Pancreas (tissue), 10 donors: ENCODE measurements at places on chromosomes 1 and 21. TPM values are rescaled to one million over a fixed set of nuclear protein-coding genes. Genes with fewer than 3 reads are reported as not detected.
A peak's percentile ranks its signal among the peaks of the same experiment; 100 is the strongest.

Gene MYBPH
- total RNA-seq: not detected

Gene OR6K3
- total RNA-seq: not detected

Gene CRB1
- total RNA-seq: not detected

Gene CFHR4
- 0.35 TPM for total RNA-seq

Gene TDRD5
- 0.47 TPM for total RNA-seq

Gene HPDL
- total RNA-seq: 0.38 TPM

Gene TRIM67
- total RNA-seq: 0.03 TPM

Gene DHX9
- 71.7 TPM for total RNA-seq

Gene DNAJC28
- total RNA-seq: 0.87 TPM

Gene SNIP1
- total RNA-seq: 7.1 TPM

- no peak for DNase-seq
Observed at GRCh38 chr1:212230329-212230728, 54.9 kb upstream of the PPP2R5A start.

DNA sequence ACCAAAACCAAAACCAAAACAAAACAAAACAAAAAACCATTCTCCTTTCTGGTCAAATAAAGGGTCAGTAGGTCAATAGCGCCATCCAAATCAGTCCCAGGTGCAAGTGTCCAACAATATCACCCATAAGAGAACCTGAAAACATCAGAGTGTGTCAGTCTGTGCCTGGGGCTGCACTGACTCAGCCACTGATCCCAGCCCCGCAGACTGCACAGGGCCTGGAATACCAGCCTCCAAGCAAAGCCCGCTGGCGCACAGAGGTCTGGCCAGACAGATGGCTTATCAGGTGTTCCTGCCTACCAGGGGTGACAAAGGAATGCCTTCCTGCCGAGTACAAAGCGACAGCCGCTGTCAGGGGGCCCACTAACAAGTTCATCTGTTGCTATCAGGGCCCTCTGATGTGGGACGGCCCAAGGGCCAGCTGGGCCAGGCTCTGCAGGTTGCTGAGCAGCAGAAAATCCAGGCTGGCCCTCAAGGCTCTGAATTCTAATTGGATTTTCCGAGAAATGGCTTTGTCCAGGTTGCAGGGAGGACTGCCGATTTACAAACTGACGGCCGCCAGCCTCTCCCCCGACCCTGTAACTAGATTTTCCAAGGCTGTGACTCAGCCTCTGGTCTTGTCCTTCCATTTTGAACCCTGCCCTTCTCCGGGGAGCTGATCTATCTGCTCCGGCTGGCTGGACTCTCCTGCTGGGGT lies 13.7 kb upstream of the TMEM51 start:
- DNase-seq: peak; percentile 80

DNA sequence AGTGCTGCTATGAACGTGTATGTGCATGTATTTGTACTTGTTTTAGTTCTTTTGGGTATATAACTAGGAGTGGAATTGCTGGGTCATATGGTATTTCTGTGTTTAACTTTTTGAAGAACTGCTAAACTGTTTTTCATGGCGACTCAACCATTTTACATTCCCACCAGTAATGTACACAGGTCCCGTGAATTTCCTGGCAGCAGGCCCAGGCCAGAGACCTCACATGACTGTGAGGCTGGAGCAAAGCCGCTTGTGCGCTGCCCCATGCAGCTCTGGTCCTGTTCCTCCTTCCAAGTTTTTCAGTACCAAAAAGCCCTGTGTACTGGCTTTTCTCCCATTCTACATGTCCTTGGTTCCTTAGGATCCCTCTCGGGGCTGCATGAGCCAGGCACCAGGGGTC lies 29.6 kb downstream of the ACOT11 start:
- peak; percentile 73 for DNase-seq

GRCh38 chr1:73899311-73899710 lies 298.7 kb downstream of the LRRIQ3 start:
- DNase-seq: no peak

GRCh38 chr21:34570313-34570712 lies 44.6 kb downstream of the RCAN1 start:
- DNase-seq: no peak

GRCh38 chr1:6349254-6349943 lies 44.2 kb downstream of the ACOT7 start:
- DNase-seq: no peak

GRCh38 chr1:228101994-228102790 lies 933 bp downstream of the C1orf35 start:
- DNase-seq: peak; percentile 74

GRCh38 chr1:60227601-60228000 lies 154.0 kb upstream of the C1orf87 start:
- no peak for DNase-seq

DNA sequence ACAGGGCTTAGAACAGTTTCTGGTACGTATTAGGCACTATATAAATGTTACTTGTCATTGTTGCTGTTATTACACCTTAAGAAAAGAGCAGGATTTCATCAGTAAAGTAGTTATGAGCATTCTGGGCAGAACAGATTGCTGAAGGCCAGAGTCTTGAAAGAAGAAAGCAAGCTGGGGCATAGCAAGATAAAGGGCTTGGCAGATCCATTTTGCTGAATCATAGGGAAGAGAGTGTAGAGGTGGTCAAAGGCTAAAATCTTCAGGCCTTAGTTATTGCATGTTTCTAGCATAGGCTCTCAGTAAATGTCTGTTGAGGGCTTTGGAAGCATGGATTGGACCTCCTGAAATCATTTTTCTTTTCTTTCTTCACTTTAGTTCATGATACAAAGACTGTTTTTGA lies 67.5 kb downstream of the PLA2G4A start:
- no peak for DNase-seq

GRCh38 chr1:209368864-209369598 lies 214.5 kb upstream of the CAMK1G start:
- DNase-seq: no peak

- peak; percentile 73 for DNase-seq
Observed at GRCh38 chr1:3312898-3313575, 141.4 kb upstream of the ARHGEF16 start.

GRCh38 chr1:248688527-248689298 lies 13.9 kb downstream of the OR14I1 start:
- DNase-seq: no peak

- no peak for DNase-seq
Observed at GRCh38 chr1:85417017-85417416, 47.9 kb downstream of the DDAH1 start.

GRCh38 chr1:42576935-42577334 lies 81.3 kb upstream of the PPIH start:
- DNase-seq: no peak

DNA sequence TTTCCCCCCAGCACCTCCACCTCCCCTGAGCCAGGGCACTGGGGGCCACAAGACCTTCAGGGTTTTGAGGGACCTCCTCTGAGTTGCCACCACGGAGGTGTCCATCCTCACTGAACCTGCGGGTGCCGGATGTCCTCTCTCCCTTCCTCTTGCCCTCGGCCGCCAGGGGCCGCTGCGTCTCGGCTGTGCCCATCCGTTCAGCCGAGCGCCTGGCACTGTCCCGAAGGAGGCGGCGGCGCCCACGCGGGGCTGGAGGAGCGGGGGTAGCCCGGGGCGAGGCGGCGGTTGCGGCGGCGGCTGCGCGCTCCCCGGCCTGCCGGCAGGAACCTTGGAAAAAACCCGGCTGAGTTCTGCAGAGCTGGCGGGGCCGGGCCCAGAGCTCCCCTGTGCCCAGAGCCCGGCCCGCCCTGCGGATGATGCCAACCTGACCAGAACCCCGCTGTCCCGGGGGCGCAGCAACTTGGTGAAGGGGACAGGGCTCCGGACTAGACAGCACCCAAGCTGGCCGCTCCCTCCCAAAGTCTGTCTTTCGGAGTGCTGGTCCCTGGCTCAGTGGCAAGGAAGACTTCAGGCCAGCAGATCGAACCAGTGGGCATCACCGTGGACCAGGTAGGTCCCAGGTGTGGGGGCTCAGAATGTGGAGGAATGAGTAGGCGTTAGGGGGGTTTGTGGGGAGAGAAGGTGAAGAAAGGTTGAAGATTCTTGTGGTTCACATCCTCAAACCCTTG lies 3.7 kb upstream of the PPM1J start:
- peak; percentile 95 for DNase-seq

- DNase-seq: no peak
Observed at GRCh38 chr1:10517677-10517982, 42.9 kb downstream of the PEX14 start.

DNA sequence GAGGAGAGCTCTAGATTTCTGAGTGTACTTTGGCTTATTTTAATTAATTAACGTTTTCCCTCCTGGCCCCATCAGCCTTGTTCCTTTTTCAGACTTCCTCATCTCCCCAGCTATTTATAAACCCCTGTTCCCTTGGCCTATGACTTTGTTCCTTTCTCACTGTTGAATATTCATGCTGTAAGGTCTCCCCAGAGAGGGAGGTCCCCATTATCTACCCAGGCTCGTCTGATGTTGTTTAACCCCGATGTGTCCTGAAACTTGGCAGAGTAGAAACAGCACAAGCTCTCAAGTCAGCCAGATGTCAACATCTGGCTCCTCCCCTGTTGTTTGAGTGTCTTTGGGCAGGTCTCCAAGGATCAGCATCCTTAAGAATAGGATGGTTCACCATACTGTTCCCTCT lies 153.6 kb downstream of the HIVEP3 start:
- DNase-seq: no peak

DNA sequence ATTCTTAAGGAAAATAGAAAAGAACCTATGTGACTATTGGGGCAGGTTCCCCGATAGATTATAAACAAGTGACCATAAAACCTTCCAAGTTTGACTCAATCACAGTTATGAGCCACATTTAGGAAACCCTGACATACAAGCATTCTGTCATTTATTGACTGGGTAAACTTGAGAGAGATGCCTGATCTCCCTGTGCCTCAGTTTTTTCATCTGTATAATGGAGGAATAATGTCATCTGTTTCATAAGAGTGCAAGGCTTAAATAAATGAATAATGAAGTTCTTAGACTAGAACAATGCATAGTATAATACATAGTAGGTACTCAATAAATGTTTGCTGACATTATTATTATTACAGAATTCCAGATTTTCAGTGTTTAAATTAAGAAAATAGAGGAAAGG lies 18.9 kb upstream of the EEIG2 start:
- no peak for DNase-seq

DNA sequence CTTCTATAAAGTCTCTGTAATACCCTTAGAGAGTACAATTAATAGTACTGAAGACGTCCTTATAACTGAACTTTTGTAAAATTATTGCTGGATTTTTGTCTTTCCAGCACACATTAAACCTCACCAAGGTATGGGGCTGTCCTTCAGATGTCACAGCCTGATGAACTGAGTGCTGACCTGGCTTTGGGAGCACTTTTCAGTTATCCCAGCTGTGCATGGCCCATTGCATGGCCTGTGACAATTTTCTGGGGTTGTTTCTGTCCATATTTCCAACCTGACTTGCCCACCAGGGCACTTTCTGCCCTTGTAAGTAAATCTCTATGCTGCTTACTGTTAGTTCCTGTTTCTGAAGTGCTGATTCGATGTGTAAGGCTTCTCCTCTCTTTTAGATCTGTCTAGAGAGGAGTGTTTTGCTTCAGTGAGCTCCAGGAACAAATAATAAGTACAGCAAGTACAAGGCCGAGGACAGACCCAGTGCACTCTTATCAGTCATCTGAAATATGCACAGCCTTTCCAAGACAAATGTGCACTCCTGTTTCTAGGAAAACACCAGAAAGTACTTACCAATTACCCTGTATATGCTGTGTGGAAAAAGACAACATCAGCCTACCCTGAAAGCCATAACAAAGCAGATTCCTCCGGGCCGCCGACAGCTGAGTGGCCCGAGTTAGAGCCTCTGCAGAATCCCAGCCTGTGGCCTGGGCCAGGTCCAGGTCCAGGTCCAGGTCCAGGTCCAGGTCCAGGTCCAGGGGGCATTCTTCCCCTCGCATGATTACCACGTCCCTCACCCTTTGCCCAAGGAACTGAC lies 121.7 kb downstream of the DHRS3 start:
- no peak for DNase-seq

DNA sequence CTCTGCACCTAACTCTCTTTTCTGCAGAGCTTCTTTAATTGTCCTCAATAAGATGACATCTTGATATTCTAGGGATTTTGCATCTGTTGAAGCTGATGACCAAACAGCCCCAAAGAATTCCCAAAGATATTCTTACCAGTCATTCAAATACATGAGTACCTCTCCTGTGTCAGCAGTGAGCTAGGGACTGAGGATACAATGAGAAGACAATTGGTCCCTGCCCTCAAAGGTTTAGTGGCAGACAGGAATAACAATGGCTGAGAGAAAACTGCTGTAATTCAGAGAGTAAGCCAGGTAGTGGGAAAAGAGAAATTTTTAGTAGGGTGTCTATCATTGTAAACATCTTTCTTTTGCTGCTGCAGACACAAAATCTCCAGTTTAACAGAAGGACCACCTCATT lies 5.9 kb downstream of the MCOLN3 start:
- DNase-seq: no peak

- no peak for DNase-seq
Observed at GRCh38 chr1:233790662-233791371, 113.7 kb upstream of the SLC35F3 start.

DNA sequence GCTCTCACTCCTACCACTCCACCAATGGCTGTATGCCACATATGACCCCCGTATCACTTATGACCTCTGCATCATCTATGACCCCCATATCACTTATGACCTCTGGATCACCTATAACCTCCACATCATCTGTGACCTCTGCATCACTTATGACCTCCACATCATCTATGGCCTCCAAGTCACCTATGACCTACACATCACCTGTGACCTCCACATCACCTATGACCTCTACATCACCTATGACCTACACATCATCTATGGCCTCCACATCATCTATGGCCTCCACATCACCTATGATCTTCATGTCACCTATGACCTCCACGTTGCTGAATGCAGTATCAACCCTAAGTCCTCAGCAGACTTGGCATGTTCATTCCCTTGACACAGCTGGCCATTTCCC lies 271.2 kb downstream of the MATN1 start:
- no peak for DNase-seq

DNA sequence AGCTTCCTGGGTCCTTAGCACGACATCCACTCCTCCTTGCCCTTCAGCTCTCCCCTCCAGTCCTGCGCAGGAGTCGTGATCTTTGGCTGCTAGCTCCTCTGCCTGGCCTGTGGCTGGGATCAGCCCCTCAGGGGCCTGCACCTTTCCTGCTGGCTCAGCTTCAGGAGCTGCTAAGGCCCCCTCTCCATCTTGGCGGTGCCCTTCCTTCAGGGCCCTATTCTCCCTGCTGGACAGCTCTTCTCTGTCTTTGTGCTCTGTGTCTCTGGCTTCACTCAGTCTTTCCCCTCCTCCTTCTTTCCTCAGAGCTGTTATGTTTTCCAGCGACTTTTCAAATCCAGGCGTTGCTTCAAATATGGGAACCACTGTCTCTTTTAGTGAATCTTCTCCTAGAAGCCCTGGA lies 59.5 kb upstream of the LRRC53 start:
- DNase-seq: no peak
